HCEC 1CT (cell line): ENCODE measurements at places on chromosomes 6 and 20.
A peak's percentile ranks its signal among the peaks of the same experiment; 100 is the strongest.

DNA sequence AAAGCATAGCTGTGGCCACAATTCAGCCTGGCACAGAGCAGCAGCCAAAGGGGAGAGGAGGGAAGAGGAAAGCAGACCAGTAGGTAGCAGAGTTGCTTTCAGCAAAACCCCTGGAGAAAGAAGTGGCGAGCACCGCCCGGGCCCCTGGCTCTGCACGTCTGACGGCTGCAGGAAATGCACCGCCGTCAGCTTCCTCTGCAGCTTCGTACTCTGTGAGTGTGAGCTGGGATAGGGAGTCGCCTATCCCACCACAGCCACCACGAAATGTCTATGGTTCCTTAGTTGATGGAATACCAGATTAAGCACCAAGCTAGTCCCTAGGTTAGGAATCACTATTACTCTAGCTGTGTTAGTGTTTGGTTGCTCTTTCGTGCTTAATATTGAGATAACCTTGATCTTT, 79.9 kb upstream of the NAA20 start:
- DNase-seq: no peak

DNA sequence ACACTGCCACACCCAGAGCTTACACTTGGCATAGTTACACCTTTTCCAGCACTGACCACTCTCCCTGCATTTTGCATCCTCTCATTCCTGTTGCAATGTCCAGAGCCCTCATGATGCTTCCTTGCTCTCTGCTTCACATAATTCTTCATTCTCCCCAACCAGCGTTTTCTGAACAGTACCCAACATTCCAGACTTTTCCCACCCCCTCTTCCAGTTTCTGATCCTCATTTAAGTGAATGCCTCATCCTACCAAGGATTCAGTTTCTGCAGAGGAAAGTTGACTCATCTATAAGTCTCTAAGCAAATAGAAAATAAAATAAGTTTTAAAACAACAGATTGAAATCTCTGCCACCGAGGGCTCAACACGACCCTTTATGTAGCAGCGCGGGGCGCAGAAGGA, 321.3 kb upstream of the TCF21 start:
- peak; percentile 49 for DNase-seq

GRCh38 chr6:110590821-110591351, 114.5 kb upstream of the SLC22A16 start:
- peak; percentile 58 for DNase-seq

GRCh38 chr6:123024976-123025375, 28.9 kb downstream of the CLVS2 start:
- DNase-seq: no peak

DNA sequence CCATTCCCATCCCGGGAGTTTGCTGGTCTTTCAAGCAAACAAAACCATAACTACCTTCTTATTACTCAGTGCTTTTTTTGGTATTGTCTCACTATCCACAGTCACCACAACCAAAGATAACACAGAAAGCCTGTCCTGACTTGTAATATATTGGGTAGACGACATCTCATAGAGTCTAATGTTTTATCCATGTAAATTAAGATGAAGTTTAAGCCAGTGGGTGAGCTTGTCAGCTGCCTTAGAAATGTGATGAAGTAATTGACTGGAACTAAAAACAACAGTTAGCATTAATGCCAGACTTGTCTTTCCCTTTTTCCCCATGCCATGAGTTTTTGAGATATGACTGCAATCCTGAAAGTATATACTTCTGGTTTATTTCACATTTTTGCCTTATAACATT, 282.7 kb upstream of the PRDM1 start:
- no peak for DNase-seq
